ENCODE measurements at places on chromosomes 11 and 22.

DNA sequence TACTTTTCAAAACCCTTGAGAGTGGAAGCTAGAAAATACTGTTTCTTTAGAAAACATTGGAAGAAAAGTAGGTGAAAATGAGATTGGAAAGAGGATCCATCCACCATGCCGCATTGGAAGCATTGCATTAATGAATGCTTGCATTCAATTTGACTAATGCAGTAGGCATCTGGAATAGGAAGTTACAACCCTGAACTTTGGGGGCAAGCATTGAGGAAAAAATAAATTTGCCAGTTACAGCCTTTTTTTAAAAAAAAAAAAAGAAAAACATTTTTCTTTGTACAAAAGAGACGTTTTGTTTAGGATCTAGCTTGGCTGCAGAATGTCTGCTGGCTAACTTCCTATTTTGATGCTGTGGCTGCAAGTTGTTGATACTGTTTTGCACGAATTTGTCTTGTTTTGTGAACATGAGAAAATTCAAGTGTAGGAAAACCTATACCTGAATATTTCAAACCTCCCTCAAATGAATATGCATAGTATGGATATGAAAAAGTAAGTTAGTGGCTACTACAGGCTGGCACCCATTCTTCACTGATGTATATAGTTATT lies 28.1 kb downstream of the RTN3 start:
- no peak for DNase-seq

- DNase-seq = peak; percentile 10
These were observed 728 bp downstream of the TBC1D22A start for GRCh38 chr22:46763051-46763705.

DNA sequence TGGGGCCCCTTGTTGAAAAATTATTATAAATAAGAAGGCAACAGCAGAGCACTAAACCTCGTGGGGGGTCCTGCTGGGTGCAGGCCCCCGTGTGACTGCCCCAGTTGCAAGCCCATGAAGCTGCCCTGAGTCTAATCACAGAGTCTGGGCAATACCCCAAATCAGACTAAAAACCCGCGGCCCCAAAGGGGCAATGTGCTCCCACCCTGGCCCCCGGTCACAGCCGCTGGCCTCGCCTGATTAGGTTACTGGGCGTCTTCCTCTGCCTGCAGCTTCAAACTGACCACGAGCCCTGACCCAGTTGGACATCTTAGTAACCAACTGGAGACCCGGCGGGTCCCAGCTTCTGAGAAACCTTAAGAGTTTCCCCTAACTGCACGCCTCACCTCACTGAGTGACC lies 1.6 kb downstream of the CXCR5 start:
- no peak for DNase-seq

DNA sequence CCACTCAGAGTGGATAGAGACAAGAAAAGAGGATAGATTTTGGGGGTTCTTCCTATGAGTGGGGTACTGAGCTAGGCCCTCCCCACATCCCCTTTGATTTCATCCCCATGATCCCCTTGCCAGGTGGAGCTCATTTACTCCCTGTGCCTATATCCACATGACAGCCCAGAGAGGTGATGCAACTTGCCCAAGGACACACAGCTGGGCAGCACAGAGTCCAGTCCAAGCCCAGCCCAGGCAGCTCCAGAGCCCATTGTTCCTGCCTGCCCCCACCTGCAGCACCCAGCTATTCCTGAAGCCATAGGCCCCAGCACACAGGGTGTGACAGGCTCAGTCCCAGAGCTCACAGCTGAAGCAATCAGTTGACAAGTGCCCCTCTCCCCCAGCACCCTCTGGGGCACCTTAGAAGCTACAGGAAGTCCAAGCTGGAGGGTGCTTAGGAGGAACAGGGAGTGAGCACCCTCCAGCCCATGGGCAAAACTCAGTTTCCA lies 41.7 kb downstream of the SHISAL1 start:
- no peak for DNase-seq
